ENCODE measurements at places on chromosomes 3 and 15.

- DNase-seq = no peak
These were observed 31.6 kb upstream of the ABHD10 start for GRCh38 chr3:111947231-111947630.

DNA sequence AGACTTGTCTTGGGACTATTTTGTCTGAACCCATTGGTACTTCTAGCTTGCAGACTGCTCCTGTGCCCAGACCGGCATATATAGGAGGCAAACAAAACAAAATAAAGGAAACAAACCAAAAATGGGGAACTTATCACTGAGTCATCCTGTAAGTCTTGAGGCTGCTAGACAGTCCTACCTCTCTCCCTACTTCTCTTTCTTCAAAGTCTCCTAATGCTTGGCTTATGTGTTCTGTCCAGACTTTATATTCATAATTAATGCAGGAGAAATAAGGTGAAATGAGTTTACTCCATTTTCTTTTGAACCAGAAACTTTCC lies 266.2 kb downstream of the ZNF385D start:
- DNase-seq = no peak

GRCh38 chr15:86157606-86158293 lies 78.1 kb downstream of the AGBL1 start:
- no peak for DNase-seq

DNA sequence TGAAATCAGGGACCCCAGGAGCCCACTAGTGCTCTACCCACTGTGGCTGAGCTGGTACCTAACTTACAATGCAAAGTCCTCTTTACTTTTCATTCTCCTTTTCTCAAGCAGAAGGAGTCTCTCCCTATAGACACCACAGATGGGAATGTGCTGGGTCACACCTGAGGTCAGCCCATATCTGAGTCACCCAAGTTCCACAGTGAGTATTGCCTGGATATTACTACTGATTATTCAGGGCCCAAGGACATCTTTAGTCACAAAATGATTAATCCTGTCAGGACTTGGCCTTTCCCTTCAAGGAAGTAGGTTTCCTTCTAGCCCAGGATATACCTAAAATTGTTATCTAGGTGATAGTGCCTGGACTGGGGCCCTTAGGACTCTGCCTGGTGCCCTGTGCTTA lies 1305.2 kb downstream of the SI start:
- DNase-seq = no peak

DNA sequence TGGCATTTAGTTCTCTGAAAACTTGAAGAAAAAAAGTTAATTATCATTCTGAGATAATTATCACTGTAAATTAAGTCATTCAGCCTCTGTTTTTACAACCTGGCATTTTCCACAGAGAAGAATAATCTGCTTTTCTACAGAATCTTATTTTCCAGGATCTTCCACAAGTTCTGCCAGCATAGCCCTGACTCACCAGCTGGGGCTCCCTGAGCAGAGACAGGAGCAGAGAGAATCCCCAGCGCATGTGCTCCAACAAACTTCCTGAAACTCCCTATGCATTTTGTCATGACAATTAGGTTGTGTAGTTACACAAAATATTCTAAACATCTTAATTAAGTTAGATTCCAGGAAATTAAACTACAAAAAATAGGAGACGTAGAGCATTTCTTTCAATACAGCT lies 32.1 kb upstream of the TMEM207 start:
- DNase-seq = no peak

DNA sequence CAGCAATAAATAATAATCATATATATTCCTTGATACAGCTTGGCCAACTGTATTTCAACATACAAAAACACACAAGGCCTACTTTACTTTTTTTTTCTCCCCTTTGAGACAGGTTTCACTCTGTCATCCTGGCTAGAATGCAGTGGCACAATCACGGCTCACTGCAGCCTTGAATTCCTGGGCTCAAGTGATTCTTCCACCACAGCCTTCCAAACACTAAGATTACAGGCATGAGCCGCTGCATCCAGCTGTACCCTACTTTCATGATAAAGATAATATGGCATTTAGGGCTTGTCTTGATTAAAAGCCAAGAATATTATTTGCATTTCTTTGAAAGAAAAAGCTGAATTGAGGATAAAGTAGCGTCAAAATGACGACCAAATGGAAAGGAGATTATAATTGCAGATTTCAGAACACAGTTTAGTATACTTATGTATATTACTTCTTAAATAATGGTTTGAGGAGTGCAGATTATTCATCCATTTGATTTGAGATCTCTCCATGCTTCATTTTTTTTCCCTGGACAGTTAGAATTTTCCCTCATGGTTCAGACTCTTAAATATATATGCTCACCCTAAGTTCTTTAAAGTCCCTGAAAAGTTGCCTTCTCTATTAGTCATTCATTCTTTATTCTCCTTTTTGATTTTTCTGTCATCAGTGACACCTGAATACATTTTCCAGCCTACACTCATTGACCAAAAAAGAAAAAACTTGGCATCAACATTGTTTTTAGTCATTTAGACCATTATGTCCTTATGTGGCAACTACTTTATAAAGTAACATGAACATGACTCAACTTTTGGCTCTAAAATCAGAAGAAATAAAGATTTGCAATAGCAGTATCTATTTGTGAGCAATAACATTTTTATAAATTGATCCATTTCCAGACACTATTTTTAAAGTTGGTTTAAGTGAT lies 48.5 kb upstream of the MLF1 start:
- DNase-seq = no peak

GRCh38 chr3:150308481-150309256 lies 99.4 kb upstream of the TSC22D2 start:
- no peak for DNase-seq

- DNase-seq = no peak
These were observed 30.2 kb upstream of the ATOSA start for GRCh38 chr15:52709187-52709981.

DNA sequence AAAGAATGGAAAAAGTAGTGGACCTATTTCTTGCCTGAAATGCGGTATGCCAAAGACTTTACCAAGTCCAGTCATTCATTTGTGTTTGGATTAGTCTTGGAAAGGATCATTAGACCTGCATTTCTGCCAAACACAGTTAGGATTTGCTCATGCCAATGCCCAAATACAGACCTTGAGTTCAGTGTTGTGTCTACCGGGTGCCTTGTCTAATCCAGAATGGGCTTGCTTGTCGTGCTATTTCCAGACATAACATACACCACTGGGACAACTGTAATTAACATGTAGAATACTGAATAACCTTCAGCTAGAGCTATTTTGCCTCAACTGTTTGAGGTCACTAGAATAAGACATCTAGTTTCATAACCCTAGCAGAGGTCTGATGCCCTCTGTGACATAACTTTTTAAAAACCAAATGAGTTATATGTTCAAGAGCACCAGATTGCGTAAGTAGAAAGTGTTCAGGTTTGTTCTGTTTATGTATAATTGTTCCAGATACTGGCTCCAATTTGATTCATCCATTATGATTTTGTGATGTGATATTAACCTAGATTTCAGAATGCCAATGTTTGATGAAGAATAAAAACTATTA lies 145.3 kb upstream of the DPH6 start:
- no peak for DNase-seq

GRCh38 chr3:121894301-121894990 lies at the start of gene SLC15A2:
TSS of gene SLC15A2 (plus strand) at chr3:121894401. CDS start at chr3:121894477, 76 bp downstream.
- DNase-seq = no peak

- no peak for DNase-seq
These were observed 95.4 kb downstream of the LSM3 start for GRCh38 chr3:14273901-14274611.

DNA sequence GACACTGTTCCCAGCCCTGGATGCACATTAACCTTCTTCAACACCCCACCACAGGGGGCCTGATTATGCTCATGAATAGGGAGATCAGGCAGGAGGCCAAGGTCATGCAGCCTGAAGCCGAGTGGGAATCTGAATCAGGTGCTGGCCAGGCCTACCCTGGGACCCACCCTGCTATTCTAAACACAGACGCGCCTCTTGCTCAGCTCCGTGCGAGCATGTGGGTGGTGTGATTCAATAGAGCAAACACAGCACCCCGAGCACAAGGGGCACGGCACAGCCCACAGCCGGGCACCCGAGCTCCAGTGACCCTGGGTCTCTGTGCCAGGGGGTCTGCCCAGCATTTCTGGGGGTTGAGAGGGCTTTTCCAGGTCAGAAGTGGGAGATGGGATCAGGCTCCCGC lies 24.6 kb upstream of the GRIP2 start:
- DNase-seq = no peak

GRCh38 chr3:131602011-131602779 lies 99.4 kb upstream of the MRPL3 start:
- no peak for DNase-seq

GRCh38 chr3:173065543-173065981 lies 75.5 kb downstream of the SPATA16 start:
- no peak for DNase-seq

GRCh38 chr3:80036176-80036575 lies 268.4 kb upstream of the ROBO1 start:
- DNase-seq = no peak

GRCh38 chr15:84982301-84982920 lies 755 bp downstream of the PDE8A start:
- peak; percentile 35 for DNase-seq

- DNase-seq = no peak
These were observed 276.2 kb upstream of the SGO1 start for GRCh38 chr3:20462226-20462625.

GRCh38 chr3:135448520-135448919 lies 517.0 kb upstream of the PPP2R3A start:
- no peak for DNase-seq

DNA sequence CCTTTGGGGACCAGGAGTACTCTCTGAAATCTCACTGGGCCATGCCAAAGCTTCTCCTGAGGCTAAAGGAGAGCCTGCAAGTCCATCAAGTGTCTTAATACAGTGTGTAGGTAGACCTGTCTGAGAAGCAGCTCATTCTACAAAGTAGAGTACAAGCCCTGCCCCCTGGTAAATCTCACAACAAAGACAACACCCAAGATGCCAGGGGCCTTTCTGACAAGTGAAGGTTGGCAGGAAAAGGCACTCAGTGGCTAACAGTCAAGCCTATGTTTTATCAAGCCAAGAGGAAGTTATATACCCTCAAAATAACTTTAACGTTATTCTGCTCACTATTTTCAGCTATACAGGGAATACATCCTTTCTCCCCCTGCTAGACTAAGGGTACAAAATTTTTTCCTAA lies 58.3 kb downstream of the NMNAT3 start:
- no peak for DNase-seq

DNA sequence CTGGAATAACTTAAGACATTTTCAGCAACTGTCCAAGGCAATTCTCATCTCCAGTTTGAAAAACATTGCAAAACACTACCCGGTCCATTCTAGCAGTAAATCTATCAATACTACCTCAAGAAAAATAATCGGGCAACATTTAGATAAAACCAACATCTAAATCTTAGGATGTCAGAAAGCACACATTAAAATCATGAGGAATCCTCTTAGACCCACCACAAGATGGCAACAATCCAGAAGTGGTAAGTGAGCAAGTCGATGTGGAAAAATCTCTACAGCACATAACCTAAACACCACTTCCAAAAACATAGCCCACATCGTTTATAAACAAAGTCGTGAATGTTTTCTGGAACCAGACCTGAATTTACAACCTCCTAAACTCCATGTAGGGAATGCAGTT lies 5.7 kb downstream of the PLCH1 start:
- no peak for DNase-seq

DNA sequence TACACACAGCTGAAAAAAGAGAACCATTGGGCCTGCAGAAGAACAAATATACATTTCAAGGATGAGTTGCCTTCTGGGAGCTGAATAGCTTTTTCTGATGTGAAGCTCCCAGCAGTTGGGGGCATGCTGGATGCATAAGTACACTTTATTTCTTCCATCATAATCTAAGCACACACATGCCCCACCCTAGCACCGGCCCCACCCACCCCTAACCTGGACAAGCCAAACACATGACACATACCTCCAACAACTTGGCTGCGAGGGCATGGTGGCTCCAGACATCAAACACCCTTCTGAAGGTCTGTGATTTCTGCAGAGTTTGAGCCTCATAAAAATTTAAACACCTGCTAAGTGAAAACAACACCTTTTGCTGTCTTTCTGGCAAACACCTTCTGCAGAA lies 307.2 kb upstream of the TRIM42 start:
- DNase-seq = no peak

GRCh38 chr3:11413071-11413470 lies 140.9 kb downstream of the ATG7 start:
- no peak for DNase-seq

- no peak for DNase-seq
These were observed 45.1 kb upstream of the FGD5 start for GRCh38 chr3:14773691-14774128.

DNA sequence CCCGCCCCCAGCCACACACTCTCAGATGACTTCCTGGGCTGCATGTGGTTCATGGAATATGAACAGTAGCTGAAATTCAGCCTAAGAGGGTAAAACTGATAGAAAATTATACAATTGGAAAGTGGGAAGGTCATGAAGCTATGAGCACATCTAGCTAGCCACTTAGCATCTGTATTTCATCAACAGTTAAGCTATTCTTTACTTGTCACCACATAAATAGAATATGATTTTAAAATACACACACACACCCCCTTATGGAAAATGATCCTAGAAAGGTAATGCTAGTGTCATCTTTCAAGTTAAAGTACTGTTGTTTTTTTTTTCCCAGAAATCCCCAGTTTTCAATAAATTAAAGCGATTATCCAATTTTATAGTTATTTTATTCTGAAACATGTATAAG lies 3.6 kb downstream of the MAP4 start:
- DNase-seq = no peak

DNA sequence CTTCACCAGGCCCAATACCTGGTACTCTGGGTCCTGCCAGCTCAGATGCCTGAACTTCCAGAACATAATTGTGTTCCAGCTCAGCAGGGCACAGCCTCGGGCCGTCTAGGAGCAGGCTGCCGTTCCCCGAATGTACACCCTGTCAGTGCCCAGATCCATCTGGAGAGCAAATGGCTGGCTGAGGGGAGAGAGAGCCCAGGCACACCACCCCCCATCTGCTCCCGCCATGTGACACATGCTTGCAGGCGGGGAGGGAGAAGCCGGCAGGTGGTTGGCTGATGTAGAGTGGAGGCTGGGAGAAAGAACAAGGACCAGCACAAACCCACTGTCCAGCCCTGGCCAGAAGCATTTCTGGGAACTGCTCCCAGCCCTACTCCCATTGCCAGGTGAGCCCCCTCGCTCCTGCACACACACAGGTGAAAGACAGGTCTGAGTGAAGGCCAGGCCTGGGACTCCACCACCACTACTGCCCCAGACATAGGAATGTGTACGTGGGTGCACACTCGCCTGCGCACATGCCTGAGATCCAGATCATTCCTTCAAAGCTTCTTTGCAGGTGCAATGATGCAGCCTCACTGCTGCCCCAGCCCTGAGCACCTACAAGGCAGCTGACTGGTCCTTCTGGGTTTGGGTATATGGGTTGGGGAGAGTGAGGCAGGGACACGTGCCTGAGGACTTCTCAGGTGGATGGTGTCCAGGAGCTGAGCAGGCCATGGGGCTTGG lies 53.5 kb downstream of the SEMA5B start:
- no peak for DNase-seq

All from activated CD4-positive, alpha-beta T cell treated with anti-CD3 and anti-CD28 coated beads for 24 hours (primary cell).